ENCODE measurements at places on chromosomes 11 and 22.
A peak's percentile ranks its signal among the peaks of the same experiment; 100 is the strongest.

DNA sequence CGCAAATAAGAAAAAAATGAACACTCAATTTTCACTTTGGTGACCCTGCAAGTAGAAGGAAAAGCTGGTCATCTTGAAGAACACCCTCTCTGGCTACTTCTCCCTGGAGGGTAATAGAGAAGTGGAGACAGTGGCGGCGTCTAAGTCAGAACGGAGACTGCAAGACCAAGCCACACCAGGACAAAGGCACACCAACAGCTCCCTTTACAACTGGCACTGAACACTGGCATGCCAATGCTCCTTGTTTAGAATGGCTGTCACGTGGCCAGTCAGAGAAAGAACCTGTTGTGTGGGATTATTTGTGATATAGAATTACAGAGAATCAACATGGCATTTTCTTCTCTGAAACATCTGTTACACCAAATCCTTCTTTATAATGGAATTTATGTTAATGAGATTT lies 61.3 kb upstream of the YPEL1 start:
- no peak for DNase-seq

- peak; percentile 20 for DNase-seq
Measured at GRCh38 chr11:44905131-44905866, 45.4 kb downstream of the TP53I11 start.

DNA sequence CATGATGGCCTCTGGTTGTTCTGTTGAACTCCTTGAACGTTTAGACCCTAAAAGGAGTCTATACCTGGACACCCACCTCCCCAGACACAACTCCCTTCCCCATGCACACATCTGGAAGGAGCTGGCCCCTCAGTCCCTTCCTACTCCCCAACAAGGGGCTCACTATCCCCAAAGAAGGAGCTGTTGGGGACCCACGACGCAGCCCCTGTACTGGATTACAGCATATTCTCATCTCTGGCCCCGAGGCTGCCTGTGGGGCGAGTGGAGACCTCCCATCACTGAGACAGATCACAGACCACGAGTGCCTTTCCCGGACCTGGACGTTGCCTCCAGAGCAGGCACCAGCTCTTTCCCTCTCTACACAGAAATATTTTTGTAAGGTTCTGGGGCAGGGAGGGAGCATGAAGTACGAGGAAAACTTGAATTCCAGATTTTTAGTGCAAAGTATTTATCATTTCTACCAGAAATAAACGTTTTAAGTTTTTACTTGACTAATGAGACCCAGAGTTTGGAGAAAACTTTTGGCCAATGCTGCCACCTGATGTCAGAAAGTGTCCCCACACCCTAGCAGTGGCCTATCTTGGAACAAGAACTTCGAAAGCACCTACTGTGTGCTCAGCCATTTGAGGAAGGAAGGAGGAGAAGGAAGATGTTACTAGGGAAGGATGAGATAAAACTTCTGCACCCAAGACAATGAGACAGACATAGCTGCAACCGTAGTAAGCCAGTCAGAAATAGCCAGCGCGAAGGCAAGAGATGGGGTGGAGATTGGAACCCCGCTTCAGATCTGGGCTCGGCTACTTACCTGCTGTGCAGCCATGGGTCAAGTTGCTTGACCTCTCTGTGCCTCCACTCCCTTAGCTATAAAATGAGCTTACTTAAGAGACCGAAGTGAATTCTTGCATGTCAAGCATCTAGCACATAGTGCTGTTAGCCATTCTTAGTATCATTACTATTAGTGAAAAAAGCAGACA lies 10.2 kb upstream of the POU2F3 start:
- DNase-seq, result no peak

DNA sequence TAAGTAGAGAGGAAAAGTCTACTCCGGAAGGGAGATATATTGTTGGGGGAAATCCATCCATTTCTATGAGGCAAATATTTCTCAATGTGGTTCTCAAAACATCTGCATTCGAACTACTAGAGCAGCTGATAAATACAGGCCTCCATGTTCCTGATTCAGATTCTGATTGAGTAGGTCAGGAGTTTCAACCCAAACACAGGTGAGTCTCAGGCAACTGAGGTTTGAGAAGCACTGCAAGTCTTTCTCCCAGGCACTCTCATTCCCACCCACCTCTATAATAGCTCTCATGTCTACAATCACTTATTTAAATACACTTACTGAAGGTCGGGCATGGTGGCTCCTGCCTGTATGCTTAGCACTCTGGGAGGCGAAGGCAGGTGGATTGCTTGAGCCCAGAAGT lies 14.7 kb upstream of the ASPHD2 start:
- no peak for DNase-seq

- no peak for DNase-seq
Measured at GRCh38 chr11:78656984-78657383, 82.3 kb upstream of the NARS2 start.

Measured in iris pigment epithelial cell (primary cell).